Thoracic aorta (tissue), 2 donors: ENCODE measurements at places on chromosomes 3 and 15.

GRCh38 chr3:105806359-105806758 is 62.5 kb downstream of the CBLB start:
- no peak overlapping the region for H3K27ac ChIP-seq
- no peaks in the 10 kb centered on the region for H3K36me3 ChIP-seq
- H3K4me3 ChIP-seq: no peak overlapping the region
- H3K4me1 ChIP-seq: peaks cover 16% of the 10 kb centered on the region
- no peak for DNase-seq
- H3K27me3 ChIP-seq: no peaks in the 10 kb centered on the region

DNA sequence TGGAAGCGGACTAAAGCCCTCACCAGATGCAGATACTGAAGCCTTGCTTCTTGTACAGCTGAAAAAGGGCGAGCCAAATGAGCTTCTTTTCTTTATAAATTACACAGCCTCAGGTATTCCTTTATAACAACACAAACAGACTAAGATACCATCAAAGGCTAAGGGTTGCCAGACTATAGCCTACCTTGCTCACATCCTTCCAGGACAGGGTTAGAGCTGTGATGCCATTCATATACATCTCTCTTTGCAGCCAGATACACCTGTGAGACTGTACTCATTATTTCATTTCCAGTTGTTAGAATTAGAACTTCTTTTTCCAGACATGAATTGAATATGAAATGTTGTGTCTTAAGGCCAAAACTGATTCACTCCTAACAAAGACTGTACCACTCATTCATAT is 262.8 kb upstream of the NR2F2 start:
- no peak overlapping the region for H3K27ac ChIP-seq
- DNase-seq: no peak

- no peaks in the 10 kb centered on the region for H3K36me3 ChIP-seq
- peak overlapping the region; percentile 67 for H3K4me3 ChIP-seq
- peak overlapping the region; percentile 93 for H3K27ac ChIP-seq
- DNase-seq: peak; percentile 63
These were observed 550 bp downstream of the CCDC9B start for GRCh38 chr15:40340038-40340739.

- no peak for DNase-seq
- peak overlapping the region; percentile 40 for H3K27ac ChIP-seq
- peaks cover 52% of the 10 kb centered on the region for H3K4me1 ChIP-seq
- H3K27me3 ChIP-seq: no peaks in the 10 kb centered on the region
These were observed 90.6 kb upstream of the FLNB start for GRCh38 chr3:57917601-57918000.

- no peaks in the 10 kb centered on the region for H3K4me1 ChIP-seq
- no peak for DNase-seq
- H3K27ac ChIP-seq: no peak overlapping the region
- H3K4me3 ChIP-seq: no peak overlapping the region
- no peaks in the 10 kb centered on the region for H3K36me3 ChIP-seq
- no peaks in the 10 kb centered on the region for H3K27me3 ChIP-seq
These were observed 88.4 kb downstream of the WNT7A start for GRCh38 chr3:13791198-13792050.

DNA sequence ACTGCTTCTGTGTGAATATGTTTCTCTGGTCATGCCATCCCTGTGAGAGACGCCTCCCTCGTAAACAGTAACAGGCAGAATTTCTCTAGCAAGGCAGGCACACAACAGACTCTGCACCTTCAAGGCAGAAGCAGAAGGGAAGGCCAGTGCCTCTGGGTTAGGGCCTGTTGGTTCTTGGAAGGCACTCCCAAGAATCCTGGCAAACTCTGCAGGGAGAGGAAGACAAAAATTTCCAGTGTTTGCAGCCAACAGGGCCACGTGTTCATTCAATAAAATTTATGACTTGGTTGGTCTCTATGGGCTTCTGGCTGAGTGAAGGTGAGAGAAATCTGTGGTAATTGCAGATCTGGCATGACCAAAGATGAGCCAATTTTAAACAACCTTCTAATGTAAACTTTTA is 39.3 kb downstream of the NFKBIZ start:
- no peak overlapping the region for H3K4me3 ChIP-seq
- H3K36me3 ChIP-seq: no peaks in the 10 kb centered on the region
- H3K27me3 ChIP-seq: no peaks in the 10 kb centered on the region
- peak overlapping the region; percentile 3 for H3K27ac ChIP-seq

DNA sequence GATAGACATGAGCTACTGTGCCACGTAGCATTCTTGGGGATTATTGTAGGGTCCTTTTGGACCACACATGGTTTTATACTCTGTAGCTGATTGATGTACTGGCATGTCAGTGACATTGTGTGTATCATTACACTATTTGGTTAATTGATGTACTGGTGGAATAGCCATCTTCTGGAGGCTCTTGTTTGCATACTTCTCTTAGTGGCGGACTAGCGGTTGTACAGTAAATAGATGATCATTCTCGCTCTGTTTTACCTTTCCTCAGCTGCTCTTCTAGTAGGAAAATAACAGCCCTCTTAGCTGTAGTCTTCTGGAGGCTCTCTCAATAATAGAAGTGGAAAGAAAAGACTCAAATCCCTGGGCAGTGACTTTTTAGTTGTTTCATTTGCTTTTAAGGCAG is 24.8 kb downstream of the IGF1R start:
- no peak overlapping the region for H3K4me3 ChIP-seq
- no peaks in the 10 kb centered on the region for H3K36me3 ChIP-seq
- H3K27me3 ChIP-seq: no peaks in the 10 kb centered on the region
- peaks cover 34% of the 10 kb centered on the region for H3K4me1 ChIP-seq

- H3K27ac ChIP-seq: peak overlapping the region; percentile 81
- DNase-seq: no peak
- no peaks in the 10 kb centered on the region for H3K36me3 ChIP-seq
- H3K4me1 ChIP-seq: peaks cover 49% of the 10 kb centered on the region
- H3K4me3 ChIP-seq: peak overlapping the region; percentile 69
- no peaks in the 10 kb centered on the region for H3K27me3 ChIP-seq
These were observed 421.9 kb downstream of the MECOM start for GRCh38 chr3:169241630-169241990.

DNA sequence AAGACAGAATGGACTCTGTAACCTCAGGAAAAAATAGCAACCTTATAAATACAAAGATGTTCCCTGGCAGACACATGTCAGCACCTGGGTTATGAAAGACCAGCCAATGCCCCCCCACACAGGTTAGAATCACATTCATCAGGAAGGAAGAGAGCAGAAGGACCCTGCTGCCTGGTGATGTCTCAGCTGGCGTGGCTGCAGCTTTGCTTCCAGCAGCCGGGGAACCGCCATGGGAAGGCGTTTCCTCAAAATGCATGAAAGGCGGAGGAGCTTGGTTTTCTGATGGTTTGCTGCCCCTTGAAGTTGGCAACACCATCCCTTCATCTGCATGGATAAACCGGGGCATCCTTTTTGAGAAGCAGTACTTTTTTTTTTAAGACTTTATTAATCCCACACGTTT is 10.9 kb upstream of the NSMCE3 start:
- no peak overlapping the region for H3K27ac ChIP-seq
- no peak for DNase-seq
- H3K27me3 ChIP-seq: no peaks in the 10 kb centered on the region
- H3K4me3 ChIP-seq: no peak overlapping the region

DNA sequence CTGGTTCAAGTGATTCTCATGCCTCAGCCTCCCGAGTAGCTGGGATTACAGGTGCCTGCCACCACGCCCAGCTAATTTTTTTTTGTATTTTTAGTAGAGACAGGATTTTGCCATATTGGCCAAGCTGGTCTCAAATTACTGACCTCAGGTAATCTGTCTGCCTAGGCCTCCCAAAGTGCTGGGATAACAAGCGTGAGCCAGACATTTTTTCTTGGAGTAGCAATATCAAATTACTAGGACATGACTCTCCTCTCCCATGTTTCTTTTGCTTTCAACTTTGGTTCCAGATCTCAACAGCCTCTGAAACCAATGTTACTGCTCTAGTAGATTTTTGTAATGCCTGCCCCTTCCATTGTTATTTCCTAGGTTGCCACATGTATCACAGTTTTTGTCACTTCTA is 462.0 kb downstream of the GBE1 start:
- no peaks in the 10 kb centered on the region for H3K36me3 ChIP-seq
- no peak overlapping the region for H3K27ac ChIP-seq

GRCh38 chr3:192212335-192212734 is 515.0 kb downstream of the FGF12 start:
- no peaks in the 10 kb centered on the region for H3K36me3 ChIP-seq
- no peaks in the 10 kb centered on the region for H3K27me3 ChIP-seq
- no peak overlapping the region for H3K4me3 ChIP-seq
- no peaks in the 10 kb centered on the region for H3K4me1 ChIP-seq
- no peak overlapping the region for H3K27ac ChIP-seq
- no peak for DNase-seq

DNA sequence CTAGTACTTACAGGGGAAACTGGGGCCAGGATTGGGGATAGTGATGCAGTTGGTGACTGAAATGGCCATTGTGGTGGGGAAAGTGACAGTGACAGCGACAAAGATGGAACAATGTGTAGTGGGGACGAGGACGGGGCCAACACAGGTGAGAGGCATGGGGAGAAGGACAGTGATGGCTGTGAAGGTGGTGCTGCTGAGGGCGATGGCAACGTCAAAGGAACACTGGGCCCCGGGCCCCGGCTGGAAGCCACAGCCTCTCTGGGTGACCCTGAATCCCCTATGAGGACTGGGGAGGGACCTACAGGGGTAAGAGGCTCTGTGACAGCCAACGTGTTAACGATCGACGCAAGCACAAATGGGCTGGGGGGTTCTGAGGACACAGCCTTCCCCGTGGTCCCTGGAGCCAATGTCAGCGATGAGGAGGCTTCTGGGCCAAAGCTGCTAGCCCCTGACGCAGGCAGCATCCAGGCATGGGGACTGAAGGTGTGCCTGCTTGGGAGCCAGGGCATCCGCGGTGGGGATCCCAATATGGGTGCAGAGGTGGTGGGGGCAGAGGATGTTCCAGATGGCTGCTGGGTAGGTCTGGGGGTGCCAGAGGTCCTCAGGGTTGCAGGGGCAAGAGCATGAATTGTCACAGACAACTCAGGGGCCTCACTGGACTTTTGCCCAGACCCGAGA is 25.2 kb upstream of the GOLGA6C start:
- no peaks in the 10 kb centered on the region for H3K4me1 ChIP-seq
- no peak overlapping the region for H3K27ac ChIP-seq
- DNase-seq: no peak
- no peak overlapping the region for H3K4me3 ChIP-seq

DNA sequence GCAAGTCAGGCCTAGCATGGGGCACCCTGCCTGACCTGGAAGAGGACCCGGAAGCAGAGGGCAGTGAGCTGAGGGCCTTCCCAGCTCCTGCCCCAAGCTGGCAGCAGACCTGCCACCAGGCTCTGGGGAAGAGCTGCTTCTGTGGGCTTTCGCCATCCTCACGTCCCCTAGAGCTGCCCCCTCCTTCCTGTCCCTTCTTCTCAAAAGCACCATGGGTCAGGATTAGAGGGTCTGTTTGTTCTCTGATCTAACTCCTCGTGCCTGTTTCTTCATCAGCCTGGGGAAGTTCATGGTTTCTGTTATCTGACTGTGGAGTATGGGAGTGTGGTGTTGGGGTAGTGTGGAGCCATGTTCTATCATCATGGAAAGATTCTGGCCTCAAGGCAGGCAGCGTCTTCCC is 58.4 kb upstream of the POLG start:
- DNase-seq: no peak
- no peaks in the 10 kb centered on the region for H3K36me3 ChIP-seq
- H3K4me3 ChIP-seq: no peak overlapping the region
- H3K4me1 ChIP-seq: no peaks in the 10 kb centered on the region

GRCh38 chr3:59566481-59566975 is 516.7 kb upstream of the CFAP20DC start:
- no peak overlapping the region for H3K27ac ChIP-seq
- H3K36me3 ChIP-seq: no peaks in the 10 kb centered on the region
- no peak for DNase-seq
- no peaks in the 10 kb centered on the region for H3K4me1 ChIP-seq

GRCh38 chr15:96585484-96586386 is 255.2 kb downstream of the NR2F2 start:
- no peaks in the 10 kb centered on the region for H3K36me3 ChIP-seq
- H3K27me3 ChIP-seq: no peaks in the 10 kb centered on the region
- no peaks in the 10 kb centered on the region for H3K4me1 ChIP-seq
- no peak overlapping the region for H3K27ac ChIP-seq

- no peaks in the 10 kb centered on the region for H3K36me3 ChIP-seq
- H3K4me3 ChIP-seq: no peak overlapping the region
- H3K27ac ChIP-seq: no peak overlapping the region
- no peak for DNase-seq
These were observed 46.4 kb downstream of the GATM start for GRCh38 chr15:45331972-45332371.

- H3K27ac ChIP-seq: peak overlapping the region; percentile 85
- H3K4me1 ChIP-seq: peaks cover 38% of the 10 kb centered on the region
- peak; percentile 50 for DNase-seq
- H3K4me3 ChIP-seq: peak overlapping the region; percentile 80
- no peaks in the 10 kb centered on the region for H3K27me3 ChIP-seq
These were observed 11.5 kb upstream of the CHAC1 start for GRCh38 chr15:40941528-40942336.

DNA sequence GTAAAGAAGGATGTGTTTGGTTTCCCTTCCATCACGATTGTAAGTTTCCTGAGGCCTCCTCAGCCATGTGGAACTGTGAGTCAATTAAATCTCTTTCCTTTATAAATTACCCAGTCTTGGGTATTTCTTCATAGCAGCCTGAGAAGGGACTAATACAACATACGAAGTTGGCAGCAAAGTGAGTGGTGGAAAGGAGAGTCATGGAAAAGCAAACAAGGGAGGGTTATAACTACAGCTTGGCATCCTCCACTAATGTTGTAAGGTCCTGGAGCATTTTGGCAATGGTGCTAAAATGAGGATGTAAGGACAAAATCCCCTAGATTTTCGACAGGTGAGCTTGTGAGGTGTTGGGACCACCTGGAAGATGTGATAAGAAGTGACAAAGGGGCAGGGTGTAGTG is 5.8 kb upstream of the TMEM41A start:
- no peaks in the 10 kb centered on the region for H3K36me3 ChIP-seq
- no peaks in the 10 kb centered on the region for H3K4me1 ChIP-seq
- H3K27me3 ChIP-seq: no peaks in the 10 kb centered on the region
- no peak for DNase-seq
- H3K27ac ChIP-seq: no peak overlapping the region

GRCh38 chr3:184389935-184390528 is 10.2 kb downstream of the CHRD start:
- H3K27ac ChIP-seq: no peak overlapping the region
- no peak overlapping the region for H3K4me3 ChIP-seq
- H3K4me1 ChIP-seq: no peaks in the 10 kb centered on the region
- DNase-seq: no peak
- H3K27me3 ChIP-seq: no peaks in the 10 kb centered on the region

DNA sequence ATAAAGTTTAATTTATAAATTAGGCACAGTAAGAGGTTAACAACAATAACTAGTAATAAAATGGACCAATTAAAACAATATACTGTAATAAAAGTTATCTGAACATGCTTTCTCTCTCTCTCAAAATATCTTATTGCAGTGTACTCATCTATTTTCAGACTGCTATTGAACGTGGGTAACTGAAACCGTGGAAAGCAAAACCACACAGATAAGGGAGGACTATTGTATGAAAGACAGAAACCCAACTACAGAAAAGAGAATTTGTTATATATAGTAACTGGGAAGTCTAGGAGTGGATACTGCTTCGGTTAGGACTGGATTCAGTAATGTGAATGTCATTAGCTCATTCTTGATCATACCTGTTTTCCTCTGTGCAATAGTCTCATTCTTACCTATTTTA is 119.3 kb upstream of the DAZL start:
- no peak for DNase-seq
- H3K4me3 ChIP-seq: no peak overlapping the region
- H3K27ac ChIP-seq: no peak overlapping the region
- no peaks in the 10 kb centered on the region for H3K4me1 ChIP-seq
- no peaks in the 10 kb centered on the region for H3K27me3 ChIP-seq
- H3K36me3 ChIP-seq: no peaks in the 10 kb centered on the region

- H3K27me3 ChIP-seq: no peaks in the 10 kb centered on the region
- H3K4me3 ChIP-seq: no peak overlapping the region
- H3K36me3 ChIP-seq: no peaks in the 10 kb centered on the region
These were observed 61.3 kb downstream of the ZDHHC19 start for GRCh38 chr3:196149831-196150301.
